NCI-H1092 treated with DMSO at 0.1 percent for 48 hours (cell line): ENCODE measurements at places on chromosomes 3 and 15.

GRCh38 chr3:157572559-157573270 lies 69.5 kb upstream of the VEPH1 start:
- peak; percentile 36 for DNase-seq

- DNase-seq = no peak
These were observed 14.8 kb upstream of the LDHAL6B start for GRCh38 chr15:59191855-59192237.

- no peak for DNase-seq
These were observed 1.0 kb downstream of the UBE2E1 start for GRCh38 chr3:23806534-23807423.

DNA sequence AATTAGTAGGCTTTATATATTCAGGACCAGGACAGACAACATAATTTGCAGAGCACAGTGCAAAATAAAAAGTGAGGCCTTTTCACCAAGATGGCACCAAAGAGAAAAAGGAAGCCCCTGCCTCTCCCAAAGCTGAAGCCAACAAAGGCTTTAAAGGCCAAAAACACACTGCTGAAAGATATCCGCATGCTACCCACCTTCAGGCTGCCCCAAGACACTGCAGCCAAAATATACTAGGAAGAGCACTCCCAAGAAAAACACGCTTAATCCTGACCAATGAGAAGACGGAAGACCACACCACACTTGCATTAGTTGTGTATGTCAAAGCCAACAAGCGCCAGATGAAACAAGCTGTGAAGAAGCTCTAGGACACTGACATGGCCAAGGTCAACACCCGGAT lies 38.0 kb downstream of the PIK3CB start:
- DNase-seq = no peak

- no peak for DNase-seq
These were observed 202.7 kb downstream of the EDEM1 start for GRCh38 chr3:5390221-5390620.

DNA sequence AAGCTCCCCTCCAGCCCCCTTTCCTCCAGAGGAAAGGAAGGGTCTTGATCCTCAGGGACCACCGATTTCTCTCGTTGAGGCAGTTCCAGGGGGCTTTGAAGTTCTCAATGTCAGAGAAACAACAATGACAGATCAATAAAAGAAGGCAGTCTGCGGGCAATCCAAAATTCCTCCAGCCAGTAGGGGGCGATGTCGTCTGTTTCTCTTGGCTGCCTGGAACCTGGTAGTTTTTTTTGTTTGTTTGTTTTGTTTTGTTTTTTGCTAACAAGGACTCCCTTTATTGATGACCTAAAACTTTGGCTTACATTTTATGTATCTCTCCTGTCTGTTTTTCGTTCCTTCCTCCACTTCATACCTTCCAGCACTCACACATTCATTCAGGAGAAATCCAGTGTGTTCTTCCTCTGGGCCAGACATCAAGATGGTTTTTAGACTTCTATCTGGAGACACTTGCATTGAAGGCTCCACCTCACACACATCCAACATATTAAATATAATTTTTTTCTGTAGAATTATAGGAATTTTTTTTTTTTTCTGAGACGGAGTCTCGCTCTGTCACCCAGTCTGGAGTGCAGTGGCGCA lies 276.6 kb downstream of the RPLP1 start:
- no peak for DNase-seq

GRCh38 chr3:189133768-189134167 lies 38.0 kb upstream of the TPRG1 start:
- DNase-seq = no peak

GRCh38 chr3:114624047-114624445 lies 330.2 kb downstream of the TIGIT start:
- DNase-seq = no peak

DNA sequence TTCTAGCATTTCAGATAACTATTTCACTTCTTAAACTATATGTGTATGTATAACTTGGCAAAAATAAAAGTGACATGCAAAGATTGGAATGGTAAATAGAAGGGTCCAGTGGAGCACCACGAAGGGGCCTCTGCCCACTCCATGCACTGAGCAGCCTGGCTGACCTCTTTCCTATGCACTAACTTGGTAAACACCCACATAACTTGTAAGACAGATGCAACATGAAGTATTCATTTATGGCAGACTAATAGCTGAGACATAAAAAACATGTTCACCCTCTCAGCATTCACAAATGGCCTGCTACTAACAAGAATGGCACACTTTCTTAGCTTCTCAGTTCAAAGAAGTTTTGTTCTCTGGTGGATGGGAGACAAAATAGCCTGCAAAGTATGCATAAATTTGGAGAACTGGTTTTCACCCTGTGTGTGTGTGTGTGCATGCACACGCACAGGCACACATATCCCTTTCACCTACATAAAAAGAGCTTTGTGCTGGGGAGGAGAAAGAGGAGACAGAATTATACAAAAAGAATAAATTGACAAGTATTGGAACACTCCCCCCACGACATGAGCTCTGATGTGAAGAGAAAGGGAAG lies 26.5 kb upstream of the RYK start:
- DNase-seq = no peak

DNA sequence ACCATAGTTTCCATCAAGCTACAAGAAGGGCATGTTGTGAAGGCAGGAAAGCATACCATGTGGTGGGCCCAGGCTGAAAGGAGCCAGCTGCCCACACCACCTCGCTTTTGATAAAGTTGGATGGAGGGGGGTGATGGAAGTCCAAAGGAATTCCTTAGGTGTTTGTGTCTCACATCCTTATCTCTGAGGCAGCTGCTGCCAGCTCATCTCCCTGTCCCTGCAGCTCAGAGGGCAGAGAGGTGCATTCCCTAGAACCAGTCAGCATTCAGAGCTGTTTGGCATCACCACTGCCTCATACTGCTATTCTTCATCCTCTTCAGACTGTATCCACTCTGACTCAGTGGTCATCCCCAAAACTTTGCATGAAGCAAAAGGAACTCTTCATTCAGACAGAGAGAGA lies 141.5 kb upstream of the BFSP2 start:
- no peak for DNase-seq

GRCh38 chr15:79863886-79864285 lies 32.9 kb downstream of the MTHFS start:
- DNase-seq = no peak

- no peak for DNase-seq
These were observed 152.5 kb downstream of the EDEM1 start for GRCh38 chr3:5339967-5340535.

DNA sequence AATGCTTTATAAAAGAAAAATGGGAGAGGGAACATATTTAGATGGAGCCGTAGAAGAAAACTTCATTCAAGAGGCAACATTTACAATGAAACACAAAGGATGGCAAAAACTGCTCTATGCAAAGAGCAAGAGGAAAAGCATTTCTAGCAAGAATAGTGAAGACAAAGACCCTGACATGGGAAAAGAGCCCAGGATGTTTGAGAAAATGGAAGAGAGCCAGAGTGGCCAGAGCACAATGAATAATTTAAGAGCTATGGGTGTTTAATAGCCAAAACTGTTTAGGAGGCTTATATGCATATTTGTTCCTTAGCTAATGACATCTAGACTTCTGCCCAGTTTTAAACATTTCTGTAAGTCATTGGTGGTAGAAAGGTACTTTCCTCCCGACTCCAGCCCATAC lies 25.4 kb upstream of the SEMA6D start:
- peak; percentile 43 for DNase-seq

GRCh38 chr3:170909129-170909903 lies 879 bp upstream of the EIF5A2 start:
- DNase-seq = no peak

GRCh38 chr15:42083916-42084315 lies 10.4 kb downstream of the PLA2G4D start:
- no peak for DNase-seq

- DNase-seq = no peak
These were observed 344.5 kb downstream of the FGF12 start for GRCh38 chr3:192382861-192383260.
